ENCODE measurements at places on chromosomes 12 and 14.

DNA sequence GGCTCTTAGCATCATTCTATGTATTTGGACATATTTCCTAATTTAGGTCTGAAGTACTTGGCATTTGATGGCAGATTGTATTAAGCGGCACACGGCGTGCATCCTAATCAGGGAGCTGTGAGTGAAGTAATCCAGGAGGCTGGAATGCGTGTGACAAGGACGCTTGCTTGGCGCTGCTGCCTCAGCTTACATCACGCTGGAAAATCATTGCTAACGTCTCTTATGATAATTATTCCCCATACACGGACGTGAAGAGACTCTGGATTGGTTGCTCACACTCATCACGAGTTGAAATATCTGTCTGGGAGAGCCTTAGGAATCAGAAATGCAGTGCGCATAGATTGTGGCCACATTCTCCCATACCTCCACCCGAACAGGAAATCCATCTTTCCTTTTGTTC, 85.3 kb downstream of the FBXW8 start:
- DNase-seq, result no peak

DNA sequence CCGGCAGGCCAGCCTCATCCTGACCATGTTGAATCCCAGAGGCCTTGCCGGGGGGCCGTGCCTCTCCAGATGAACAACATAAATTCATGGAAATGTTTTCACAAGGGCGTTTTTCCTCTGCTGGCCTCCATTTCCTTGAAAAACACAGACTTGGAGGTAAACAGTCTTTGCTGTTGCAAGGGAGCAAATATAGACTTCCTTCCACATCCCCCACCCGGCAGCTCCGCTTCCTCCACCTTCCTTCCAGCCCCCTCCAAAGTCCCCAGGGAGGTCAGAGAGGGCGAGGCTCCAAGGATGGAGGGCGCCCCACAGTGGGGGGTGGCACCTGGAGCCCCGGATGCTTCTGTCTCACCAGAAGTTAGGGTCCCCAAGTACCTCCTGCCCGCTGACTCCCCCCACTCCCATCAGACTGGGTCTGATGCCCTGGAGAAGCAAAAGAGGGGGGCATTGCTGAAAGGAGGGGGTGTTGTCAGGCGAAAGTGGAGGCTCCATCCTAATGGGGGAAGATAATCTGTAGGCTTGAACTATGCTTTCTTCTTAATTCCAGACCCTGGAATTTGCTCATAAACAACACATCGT, 31.1 kb downstream of the CALM1 start:
- DNase-seq, result no peak

- no peak for DNase-seq
These were observed 88.9 kb upstream of the ARHGAP5 start for GRCh38 chr14:31988244-31988643.

GRCh38 chr14:78181270-78181669, 11.1 kb downstream of the NRXN3 start:
- no peak for DNase-seq

DNA sequence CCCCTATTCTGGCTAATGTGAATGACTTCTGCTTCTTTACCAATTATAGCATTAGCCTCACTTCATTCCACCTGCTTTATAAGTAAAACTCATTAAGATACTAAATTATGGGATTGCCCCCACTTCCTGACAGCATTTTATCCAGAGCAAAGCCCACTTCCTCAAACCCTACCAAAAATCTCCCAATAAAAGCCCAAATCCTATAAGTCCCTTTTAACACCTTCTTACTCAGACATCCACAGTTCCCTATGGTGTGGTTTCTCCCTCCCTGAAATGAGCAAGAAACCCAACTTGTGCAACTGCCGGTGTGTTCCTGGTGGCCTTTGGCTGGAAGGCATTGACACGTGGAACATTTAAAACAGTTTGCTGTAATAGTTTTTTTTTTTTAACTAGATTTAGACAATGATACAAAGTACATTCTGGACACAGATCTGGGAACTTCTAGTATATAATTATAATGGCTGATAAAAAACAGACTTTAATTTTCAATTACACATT, 53.1 kb downstream of the BRMS1L start:
- no peak for DNase-seq

DNA sequence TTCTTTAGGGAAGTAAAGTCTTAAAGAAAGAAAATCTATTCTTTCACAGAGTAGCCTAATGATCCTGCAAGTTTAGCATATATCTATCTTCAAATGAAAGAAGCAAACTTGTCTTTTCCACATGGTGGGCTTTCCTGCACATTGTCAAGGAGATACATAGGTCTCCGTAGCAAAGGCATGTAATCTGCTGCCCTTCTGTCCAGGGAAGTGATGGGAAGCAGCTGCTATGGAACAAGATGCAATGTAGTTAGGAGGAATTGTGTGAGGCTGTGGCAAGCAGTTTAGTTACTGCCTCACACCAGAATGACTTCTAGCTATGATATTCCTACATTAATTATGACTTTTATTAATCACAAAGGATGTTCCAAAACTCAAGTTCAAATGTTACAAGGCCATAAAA, 174.4 kb downstream of the PDZRN4 start:
- no peak for DNase-seq

- DNase-seq, result no peak
These were observed 37.5 kb downstream of the LRTM2 start for GRCh38 chr12:1857821-1858220.

DNA sequence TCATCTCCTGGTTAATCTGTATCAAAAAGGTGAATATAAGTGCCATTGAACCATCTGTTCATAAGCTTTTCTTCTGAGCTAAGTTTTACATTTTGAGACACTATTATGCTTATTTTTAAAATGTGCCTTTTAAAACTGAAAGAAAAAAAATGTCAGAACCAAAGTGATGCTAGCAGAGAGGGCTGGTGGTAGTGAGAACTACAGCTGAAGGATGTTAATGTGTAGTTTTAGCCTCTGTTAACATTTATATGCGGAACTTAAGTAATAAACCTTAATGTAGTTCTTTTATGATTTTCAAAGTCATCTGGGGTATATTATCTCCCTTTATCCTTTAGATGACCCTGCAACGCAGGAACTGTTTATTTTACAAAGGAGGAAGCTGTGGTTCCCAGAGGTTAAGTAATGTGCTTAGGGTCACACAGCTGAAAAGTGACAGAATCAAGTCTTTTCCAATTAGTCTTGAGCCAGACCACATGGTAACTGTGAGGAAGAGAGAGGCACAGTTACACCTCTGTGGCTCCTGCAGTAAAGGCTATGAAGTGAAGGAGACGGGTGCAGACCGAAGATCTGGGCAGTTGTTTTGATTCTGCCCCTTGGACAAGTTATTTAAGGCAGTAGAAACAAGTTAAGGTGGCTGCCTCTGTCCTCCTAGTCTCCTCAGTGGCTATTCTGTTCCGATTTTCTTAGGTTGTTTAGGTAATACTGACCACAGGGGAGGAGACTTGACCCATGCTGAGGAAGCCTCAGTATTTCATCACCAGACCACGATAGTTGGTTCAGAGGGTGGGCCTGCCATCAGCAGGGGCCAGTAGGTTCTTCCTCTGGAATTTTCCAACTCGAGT, 23.9 kb downstream of the GNG2 start:
- DNase-seq, result no peak

DNA sequence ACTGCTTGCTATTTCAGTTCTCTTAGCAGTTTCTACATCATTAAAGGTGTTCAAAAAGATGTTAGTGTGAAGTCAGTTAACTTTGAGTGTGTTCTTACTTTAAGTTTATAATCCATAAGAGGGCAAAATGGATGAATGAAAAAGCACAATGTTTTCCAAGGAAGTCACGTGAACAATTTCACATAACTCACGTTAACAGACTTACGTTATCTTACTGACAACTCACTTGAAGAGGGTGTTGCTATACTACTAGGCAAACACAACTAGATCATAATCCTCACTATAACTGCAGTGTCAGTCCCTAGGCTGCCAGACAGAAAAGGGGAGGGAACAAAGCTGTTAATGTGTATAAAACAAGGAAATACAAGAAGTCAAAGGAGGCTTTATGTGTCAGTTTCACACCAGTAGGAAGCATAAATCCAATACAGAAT, 6.4 kb downstream of the SLC2A13 start:
- DNase-seq, result no peak

DNA sequence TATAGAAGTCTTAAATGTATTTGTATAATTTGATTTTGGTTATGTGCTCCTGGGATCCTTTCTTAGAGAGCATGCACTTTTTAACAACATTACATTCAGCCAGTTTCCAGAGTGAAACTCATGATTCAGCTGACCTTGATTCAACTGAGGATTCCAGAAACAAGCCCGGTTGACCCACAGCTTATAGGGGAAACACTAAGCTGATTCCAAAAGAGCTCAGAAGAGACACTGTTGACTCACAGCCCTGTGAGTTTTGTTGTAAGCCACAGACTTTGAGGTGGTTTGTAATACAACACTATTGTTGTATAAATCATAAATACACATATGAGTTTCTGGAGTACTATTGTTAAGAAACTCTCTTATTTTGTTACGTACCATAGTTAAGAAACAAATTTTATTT, 133.8 kb upstream of the MGAT4C start:
- DNase-seq, result no peak

- DNase-seq, result no peak
These were observed 139.0 kb upstream of the LHX5 start for GRCh38 chr12:113610698-113611097.

DNA sequence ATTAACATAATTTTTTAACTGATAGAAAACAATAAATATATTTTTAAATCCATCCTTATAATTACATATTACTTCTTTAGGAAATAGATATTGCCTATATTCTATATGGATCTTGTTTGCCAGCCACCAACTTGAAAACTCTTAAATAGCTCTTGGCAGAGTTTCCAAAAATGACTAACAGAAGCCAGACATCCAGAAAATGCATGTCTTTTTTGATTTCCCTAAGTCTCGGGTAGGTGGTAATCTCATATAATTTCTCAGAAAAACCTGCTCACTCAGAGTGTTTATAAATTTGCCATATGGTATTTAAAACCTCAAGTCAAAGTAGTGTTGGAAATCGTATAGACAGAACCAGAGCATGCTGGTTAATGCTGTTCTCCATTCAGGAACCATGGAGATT, 360.4 kb upstream of the FOXG1 start:
- DNase-seq, result no peak

- no peak for DNase-seq
These were observed 11.2 kb downstream of the ZDHHC22 start for GRCh38 chr14:77130386-77130785.

DNA sequence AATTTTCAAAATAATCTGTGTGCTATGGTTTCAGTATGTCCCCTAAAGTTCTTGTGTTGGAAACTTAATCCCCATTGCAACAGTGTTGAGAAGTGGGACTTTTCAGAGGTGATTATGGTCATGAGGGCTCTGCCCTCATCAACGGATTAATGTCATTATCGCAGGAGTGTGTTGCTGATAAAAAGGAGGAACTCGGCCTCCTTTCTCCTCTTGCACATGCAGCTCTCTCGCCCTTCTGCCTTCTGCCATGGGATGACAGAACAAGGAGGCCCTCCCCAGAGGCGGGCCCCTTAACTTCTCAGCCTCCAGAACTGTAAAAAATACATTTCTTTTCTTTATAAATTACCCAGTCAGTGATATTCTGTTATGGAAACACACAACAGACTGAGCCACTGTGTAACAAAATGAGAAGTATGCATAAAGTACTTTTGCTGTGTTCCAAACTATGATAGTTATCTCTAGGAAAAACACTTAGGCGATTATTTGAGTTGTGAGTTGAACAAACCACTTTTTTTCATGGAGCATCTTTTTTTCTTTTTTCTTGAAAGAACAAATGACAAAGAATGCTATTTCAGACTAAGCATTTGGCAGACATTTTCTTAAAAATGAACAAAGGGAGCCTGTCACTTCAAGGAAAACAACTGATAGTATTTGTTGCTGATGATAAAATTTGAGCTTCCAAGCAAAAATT, 134.8 kb upstream of the FUT8 start:
- no peak for DNase-seq

- DNase-seq, result no peak
These were observed 10.5 kb upstream of the BLTP3B start for GRCh38 chr12:100153131-100153530.

DNA sequence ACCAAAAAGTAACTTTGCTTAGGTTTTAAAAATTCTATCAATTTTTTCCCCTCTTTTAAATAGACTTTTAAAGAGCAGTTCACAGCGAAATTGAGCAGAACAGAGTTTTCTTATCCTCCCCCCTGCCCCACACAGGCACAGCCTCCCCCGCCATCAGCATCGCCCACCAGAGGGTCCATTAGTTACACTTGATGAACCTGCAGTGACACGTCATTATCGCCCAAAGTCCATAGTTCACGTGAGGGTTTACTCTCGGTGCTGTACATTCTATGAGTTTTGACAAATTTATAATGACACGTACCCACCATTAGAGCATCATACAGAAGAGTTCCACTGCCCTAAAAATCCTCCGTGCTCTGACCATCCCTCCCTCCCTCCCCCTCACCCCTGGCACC, 58.4 kb downstream of the FZD10 start:
- no peak for DNase-seq

- no peak for DNase-seq
These were observed 35.5 kb upstream of the RFLNA start for GRCh38 chr12:124259154-124260066.

DNA sequence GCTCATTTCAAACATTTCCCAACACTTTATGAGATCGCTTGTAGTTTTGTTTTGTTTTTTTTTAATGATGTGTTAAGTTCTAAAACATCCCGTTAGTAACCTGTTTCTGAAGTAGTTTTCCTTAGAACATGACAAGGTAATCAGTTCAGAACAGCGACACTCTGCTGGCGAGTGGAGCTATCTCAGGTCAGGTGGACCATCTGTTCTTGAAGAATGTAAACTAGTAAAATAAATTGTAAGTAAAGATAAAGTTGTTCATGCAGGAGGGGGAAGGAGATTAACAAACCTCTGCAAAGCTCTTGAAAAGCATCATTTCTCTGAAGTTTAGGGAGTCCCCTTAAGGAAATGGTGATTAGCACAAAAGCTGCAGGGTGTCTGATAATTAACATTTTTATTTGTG, 71.9 kb upstream of the DACT1 start:
- no peak for DNase-seq

- no peak for DNase-seq
These were observed 3.0 kb upstream of the RBMS2 start for GRCh38 chr12:56518570-56518969.

DNA sequence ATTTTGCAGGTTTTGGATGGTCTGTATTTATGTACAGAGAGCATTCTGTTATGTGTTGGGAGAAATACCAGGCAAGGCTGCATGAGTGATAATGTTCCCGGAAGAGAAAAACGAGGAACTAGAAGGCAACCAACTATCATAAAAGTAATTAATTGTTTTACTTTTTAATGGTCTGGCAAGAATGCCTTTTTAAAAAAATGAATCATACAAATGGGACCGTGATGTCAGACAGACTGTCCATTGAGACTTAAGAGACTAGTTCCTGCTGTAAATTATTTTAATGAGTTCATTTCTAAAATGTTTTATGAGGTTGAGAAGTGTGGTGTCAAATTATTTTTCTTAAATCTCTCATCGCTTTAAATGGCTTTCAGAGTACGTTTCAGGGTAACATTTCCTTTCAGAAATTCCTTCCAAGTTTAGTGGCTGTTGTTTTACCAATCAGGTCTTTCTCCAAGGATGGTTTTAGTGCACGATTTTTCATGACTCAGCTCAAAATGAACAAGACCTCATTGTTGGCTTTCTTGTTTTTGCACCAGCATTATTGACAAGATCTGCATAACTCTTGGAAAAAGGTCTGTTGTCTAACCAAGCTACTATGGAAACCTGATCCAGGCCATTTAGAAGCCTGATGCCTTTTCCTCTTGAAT, 86.1 kb upstream of the ARHGAP5 start:
- no peak for DNase-seq

Measured in germinal center (tissue), 1 donor.